ENCODE measurements at places on chromosomes 11 and 22.
A peak's percentile ranks its signal among the peaks of the same experiment; 100 is the strongest.

DNA sequence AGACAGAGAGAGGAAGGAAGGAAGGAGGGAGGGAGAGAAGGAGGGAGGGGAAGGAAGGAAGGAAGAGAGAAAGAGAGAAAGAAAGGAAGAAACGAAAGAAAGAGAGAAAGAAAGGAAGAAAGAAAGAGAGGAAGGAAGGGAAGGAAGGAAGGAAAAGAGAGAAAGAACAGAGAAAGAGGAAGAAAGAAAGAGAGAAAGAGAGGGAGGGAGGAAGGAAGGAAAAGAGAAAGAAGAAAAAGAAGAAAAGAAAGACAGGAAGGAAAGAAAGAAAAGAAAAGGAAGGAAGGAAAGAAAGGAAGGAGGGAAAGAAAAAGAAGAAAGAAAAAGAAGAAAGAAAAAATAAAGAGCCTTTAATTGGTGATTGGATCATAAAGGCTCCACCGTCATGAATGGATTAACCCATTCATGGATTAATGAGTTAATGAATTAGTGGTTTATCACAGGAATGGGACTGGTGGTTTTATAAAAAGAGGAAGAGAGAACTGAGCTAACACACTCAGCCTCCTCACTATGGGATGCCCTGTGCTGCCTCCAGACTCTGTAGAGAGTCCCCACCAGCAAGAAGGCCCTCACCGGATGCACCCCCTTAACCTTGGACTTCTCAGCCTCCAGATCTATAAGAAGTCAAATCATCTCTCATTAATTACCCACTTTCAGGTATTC lies 9.0 kb upstream of the PLAAT2 start:
- DNase-seq: no peak

DNA sequence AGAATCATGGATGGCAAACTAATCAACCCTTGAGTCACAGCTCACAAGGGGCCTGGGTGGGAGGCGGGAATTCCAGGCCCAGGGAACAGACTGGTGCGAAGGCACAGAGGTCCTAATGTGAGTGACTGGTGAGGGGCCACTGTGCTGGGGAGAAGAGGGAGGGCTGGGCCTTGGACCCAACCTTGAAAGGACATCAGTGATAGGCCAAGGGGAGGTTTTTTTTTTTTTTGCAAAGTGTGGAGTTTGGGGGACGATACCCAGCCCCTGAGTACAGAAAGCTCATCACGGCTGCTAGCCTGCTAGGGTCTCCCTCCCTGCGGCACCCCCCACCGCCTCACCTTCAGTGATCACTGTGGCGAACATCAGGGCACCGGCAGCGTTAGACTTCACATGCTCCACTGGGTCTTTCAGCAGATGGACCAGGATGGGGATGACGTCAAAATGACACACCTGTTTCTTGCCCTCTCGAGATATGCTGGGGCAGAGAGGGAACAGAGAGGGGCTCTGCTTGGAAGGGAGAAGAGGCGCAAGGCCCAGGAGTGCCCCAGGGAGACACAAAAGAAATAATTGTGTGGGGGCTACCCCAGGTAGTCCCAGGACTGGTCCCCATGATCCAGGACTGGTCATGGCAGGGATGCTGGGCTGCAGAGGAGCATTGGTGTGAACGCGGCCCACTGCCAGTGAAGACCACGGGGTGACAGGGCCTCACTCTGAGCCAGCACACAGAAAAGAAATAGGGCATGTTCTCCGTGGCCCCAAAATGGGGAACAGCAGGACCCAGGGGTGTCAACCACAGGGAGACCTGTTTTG lies 8.6 kb upstream of the GNAZ start:
- DNase-seq: peak; percentile 43

GRCh38 chr22:44595841-44596341 lies 97.9 kb upstream of the RTL6 start:
- DNase-seq: no peak

GRCh38 chr11:15197696-15198095 lies 83.0 kb downstream of the INSC start:
- DNase-seq: no peak

GRCh38 chr22:19016081-19016766 lies 80.1 kb upstream of the PRODH start:
- no peak for DNase-seq

DNA sequence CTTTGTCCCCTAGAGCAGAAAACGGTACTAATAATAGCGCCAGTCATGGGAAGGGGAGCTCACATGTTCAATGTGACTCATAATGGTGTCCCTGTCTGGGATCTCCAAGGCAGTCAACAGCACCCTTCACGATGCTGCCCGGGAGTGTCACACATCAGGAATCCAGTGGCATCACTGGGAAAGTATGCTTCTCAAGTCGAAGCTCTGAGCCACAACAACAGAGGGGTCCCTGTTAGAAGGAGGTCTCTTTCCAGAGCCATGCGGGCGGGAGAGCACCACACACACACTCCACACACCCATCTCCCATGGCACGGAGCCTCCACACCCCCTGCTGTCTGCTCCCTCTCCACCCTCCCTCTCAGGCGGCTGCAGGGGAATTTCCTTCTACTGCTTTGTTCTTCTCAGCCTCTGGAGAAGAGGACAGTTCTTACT lies 119.7 kb downstream of the ETS1 start:
- DNase-seq: no peak

- DNase-seq: no peak
Measured at GRCh38 chr22:41578818-41579217, 10.8 kb downstream of the PMM1 start.

GRCh38 chr11:3121416-3121815 lies 43.7 kb downstream of the OSBPL5 start:
- peak; percentile 63 for DNase-seq

- DNase-seq: no peak
Measured at GRCh38 chr22:36872084-36872483, 11.3 kb downstream of the NCF4 start.

DNA sequence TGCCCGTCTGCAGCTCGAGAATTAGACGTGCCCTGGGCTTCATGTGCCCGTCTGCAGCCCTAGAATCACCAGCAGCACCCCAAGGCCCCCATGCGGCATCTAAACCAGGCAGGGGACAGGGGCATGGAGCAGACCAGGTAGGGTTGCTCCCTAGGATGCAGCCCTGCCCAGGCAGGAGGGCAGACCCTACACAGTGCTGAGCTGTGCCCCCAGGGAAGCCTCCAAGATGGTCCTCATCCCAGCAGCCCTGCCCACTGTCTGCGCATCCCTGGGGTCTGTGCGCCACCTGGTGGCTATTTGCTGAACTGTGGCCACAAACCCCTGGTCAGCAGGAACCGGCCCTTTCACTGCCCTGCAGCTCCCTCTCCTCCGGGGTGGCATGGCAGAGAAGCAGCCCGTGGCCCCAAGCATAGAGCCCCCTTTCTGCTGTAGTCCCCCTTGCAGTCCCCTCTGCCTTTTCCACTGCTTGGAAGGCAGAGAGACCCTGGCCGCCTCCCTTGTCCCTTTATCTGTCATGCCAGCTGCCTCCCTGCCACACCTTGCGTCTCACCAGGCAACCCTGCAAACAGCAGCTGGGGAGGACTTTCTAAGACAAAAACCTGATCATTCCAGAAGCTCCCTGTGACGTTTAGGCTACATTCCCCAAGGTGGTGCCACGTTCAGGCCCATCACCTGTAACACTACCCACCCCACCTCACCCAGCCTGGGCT lies 86.6 kb downstream of the KCNQ1 start:
- DNase-seq: peak; percentile 93

DNA sequence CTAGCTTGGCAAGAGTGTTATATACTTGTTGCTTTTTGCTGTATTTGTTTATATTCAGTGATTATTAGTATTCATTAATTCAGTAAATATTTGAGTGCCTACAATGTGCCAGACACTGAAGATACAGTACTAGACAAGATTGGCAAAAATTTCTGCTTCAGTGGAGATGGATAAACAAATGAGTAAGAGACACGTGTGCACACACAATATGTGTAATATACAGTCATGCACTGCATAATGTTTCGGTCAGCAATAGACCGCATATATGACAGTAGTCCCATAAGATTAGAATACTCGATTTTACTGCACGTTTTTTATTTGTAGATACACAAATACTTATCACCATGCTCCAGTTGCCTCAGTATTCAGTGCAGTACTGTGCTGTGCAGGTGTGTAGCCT lies 104.9 kb upstream of the GAL start:
- no peak for DNase-seq

DNA sequence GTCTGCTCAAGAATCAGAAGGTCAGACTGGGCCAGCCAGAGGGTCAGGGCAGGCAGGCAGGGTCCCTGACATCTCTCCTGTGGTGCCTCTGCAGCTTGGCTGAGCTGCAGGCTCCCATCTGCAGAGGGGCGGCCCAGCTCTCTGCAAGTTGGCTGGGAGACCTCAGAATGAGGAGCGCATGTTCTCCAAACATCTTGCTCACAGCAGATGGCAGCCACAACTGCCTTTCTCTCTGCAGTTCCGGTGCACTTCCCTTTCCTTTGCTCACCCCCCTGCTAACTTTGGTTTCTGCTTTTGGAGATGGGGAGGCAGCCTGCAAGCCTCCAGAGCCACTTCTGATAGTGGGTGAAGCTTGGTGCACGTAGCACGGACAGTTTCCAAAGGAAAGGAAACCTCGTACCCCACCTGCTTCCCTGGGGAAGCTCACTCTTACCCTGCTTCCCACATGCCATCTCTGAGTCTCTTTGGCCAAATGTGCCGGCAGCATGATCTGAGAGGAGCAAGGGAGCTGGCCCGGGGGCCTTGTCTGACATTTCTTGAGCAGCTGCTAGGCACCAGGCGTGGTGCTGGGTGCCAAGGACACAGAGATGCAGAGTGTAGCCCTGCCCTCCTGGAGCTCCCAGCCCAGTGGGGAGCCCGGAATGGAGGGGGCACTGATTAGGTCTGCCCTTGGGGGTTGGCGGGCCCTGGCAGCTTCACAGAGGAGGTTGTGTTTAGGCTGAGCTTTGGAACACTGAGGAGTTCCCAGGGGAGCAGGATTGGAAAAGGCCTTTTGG lies 18.2 kb downstream of the DAGLA start:
- no peak for DNase-seq

DNA sequence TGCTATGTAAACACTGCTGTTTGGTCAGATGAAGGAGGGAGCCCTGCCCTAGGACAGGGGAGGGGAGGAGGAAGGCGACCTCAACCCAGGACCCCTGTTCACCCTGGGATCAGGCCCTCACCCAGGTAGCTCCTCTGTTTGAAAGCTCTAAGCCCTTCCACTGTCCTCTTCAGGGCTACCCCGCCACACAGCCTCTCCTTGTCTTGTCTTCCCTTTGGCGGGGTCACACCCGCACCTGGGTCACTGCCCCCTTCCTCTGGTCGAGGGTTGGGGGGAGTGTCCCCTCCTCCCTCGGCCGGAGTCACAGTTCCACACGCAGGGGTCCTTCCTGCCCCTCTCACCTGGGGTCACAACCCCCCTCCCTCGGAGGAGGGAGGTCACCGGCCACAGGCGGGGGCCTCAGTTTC lies 463 bp upstream of the PTPMT1 start:
- DNase-seq: no peak

- DNase-seq: no peak
Measured at GRCh38 chr22:21650823-21651520, 8.9 kb downstream of the SDF2L1 start.

- DNase-seq: no peak
Measured at GRCh38 chr22:27730641-27731433, 70.7 kb downstream of the MN1 start.

GRCh38 chr11:72411623-72412419 lies 22.5 kb downstream of the CLPB start:
- peak; percentile 78 for DNase-seq

- no peak for DNase-seq
Measured at GRCh38 chr22:30309951-30310741, 16.6 kb downstream of the TBC1D10A start.

DNA sequence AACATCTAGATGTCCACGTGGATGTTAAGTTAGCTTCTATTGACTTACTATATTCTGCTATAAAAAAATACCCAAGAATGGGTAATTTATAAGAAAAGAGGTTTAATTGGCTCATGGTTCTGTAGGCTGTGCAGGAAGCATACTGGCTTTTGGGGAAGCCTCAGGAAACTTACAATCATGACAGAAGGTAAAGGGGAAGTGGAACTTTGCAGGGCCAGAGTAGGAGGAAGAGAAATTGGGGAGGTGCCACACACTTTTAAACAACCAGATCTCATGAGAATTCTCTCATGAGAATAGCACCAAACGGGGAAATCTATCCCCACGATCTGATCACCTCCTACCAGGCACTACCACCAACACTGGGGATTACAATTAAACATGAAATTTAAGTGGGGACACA lies 689.3 kb downstream of the METTL15 start:
- no peak for DNase-seq

DNA sequence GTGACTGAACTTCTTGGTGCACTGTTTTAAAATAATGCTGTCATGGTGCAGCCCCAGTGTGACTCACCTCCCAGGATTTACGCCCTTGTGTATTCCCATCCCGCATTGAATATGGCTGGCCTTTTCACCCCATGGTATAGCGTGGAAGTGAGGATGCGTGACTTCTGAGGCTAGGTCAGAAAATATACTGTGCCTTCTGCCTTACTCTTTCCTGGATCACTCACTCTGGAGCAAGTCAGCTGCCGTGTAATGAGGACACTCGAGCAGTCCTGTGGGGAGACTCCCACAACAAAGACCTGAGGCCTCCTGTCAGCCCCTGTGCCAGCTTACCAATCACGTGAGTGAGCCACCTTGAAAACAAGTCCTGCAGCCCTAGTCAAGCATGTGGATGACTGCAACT lies 471.9 kb upstream of the KIRREL3 start:
- no peak for DNase-seq

DNA sequence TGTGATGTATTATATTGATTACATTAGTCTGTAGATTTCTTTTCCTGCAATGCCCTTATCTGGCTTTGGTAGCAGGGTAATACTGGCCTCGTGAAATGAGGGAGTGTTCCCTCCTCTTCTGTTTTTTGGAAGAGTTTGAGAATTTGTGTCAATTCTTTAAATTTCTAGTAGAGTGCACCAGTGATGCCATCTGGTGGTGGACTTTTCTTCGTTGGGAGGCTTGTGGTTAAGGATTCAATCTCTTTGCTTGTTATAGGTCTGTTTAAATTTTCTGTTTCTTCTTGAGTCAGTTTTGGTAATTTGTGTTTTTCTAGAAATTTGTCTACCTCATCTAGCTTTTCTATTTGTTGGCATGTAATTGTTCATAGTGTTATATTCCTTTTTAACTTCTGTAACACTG lies 18.9 kb downstream of the SHANK3 start:
- DNase-seq: no peak

DNA sequence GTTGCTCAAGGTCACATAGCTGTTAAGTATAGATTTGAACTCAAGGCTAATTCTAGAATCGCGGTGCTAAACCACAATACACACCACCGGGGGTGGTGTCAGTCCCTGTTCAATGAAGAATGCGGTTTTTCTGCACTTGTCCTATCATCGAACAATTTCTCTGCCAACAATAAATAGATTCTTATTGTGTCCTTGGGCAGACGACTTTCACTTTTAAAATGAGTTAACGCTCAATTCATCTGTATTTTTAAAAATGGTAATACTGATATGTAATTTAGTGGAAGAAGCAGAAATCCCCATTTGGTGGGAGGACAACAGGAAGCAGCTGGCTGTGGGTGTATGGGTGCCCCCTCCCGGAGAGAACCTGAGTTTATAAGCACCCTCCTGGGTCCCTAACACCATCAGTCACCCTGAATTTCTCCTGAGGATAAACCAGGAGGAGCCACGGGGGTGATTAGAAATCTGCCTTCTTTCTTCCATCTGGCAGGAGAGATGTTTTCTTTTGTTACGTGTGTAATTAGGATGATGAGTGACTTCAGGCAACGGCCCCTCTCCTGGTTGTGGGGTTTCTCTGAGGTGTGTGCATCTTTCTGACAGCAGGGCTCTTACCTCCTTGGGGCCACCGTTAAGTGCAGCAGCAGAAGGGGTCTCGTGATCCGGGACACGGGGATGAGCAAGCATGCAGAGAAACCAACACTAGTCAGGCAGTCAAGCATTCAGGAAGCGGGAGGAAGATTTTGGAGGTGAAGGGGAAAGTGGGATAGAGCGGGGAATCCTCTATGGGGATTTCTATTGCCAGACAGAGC lies 87.7 kb downstream of the GRAMD1B start:
- DNase-seq: no peak
